Activated CD4-positive, CD25-positive, alpha-beta regulatory T cell (primary cell): ENCODE measurements at places on chromosomes 11 and 22.
A peak's percentile ranks its signal among the peaks of the same experiment; 100 is the strongest.

DNA sequence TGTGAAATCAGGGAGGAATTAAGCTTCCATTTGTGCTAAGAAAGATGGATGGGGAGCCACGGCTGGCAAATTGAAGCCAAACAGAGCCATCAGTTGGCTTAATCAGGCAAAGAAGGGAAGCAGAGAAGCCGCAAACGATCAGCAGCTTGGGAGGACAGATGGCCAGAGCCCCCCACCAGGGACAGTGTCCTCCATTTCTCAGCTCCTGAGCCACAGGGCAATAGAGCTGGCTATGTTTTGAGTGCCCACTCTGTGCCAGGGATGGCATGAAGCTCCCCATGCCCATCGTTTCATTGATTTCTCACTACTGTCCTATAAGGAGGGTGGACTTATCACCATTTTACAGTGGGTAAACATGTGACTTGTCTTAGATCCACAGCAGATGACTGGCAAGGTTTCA lies 126.3 kb upstream of the ASPHD2 start:
- DNase-seq = no peak

DNA sequence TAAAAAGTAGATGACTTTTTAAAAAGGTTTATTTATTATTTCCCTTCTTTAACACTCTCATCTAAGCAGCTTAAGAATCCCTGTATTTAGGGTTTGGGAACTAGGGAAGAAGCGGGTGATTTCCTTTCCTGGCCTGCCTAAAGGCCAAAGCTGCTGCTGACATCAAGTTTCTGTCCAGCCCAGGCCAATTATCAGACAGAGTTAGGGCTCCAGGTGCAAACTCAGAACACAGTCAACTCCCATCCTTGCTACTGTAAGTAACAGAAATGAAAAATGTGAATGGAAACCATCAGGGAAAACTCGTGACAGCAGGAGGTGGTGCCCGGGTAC lies 108.9 kb downstream of the CCDC81 start:
- DNase-seq = no peak

DNA sequence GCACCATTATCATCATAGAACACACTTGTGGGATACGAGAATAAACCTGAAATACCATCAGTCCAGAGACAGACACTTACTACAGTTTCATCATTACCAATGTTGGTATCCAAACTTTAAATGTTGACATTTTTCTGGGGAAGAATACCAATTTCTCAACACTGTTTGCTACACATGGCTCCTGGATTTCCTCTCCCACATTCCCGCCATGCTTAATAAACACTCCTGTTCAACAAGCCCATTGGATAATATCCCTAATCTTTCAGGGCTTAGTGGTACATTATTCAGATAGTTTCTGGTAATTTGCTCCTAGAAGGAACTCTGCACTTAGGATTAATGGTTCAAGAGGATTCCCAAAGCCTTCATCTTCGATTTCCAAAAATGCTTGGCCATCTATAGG lies 48.2 kb downstream of the CSF2RB start:
- no peak for DNase-seq

- no peak for DNase-seq
These were observed 811.5 kb upstream of the ANO3 start for GRCh38 chr11:25520459-25520858.

DNA sequence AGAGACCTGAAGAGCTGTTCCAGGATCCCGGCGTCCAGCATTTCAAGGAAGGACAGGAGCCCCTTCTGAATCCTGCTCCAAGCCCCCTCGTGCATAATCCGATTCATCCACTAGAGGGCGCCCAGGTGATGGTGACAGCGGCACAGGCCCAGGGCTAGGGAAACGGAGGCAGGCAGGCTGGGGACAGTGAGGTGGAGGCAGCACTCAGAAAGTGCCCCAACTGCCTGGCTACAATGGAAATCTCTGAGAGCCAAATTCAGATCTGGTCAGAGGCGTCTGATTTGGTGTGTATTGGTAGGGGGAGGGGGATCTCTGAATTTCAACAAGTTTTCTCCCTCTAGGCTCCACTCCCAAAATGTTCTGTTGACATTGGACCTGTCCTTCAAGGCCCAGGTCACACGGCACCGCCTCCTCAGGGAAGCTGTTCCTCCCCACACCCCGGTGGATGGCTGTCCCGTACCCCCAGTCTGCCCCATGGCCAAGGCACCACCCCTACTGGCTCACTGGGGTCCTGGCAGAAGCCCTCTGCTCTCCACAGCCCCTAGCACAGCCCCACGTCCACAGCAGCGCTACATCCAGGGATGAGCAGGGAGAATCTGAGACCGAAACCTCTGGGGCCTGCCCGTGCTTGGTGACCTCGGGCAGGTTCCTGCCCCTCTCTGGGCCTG lies 142.9 kb downstream of the CRYBB2 start:
- DNase-seq = peak; percentile 40

GRCh38 chr11:2664791-2665525 lies 34.8 kb downstream of the KCNQ1OT1 start:
- no peak for DNase-seq

DNA sequence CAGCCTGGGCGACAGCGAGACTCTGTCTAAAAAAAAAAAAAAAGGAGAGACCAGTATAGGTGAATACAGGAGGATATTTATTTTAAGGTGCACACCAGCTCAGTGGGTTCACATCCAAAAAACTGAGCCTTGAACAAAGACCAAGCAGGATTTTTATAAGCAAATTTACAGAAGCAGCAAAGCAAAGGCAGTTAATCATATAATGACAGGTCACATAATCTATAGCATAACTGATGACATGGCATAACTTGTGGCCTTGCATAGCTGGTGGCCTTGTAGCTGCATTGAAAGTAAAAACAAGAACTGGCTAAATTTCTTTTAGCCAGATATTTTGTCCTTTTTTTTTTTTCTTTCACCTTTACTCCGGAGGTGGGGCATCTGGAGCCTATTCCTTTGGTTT lies 2.7 kb upstream of the PLAAT3 start:
- no peak for DNase-seq

DNA sequence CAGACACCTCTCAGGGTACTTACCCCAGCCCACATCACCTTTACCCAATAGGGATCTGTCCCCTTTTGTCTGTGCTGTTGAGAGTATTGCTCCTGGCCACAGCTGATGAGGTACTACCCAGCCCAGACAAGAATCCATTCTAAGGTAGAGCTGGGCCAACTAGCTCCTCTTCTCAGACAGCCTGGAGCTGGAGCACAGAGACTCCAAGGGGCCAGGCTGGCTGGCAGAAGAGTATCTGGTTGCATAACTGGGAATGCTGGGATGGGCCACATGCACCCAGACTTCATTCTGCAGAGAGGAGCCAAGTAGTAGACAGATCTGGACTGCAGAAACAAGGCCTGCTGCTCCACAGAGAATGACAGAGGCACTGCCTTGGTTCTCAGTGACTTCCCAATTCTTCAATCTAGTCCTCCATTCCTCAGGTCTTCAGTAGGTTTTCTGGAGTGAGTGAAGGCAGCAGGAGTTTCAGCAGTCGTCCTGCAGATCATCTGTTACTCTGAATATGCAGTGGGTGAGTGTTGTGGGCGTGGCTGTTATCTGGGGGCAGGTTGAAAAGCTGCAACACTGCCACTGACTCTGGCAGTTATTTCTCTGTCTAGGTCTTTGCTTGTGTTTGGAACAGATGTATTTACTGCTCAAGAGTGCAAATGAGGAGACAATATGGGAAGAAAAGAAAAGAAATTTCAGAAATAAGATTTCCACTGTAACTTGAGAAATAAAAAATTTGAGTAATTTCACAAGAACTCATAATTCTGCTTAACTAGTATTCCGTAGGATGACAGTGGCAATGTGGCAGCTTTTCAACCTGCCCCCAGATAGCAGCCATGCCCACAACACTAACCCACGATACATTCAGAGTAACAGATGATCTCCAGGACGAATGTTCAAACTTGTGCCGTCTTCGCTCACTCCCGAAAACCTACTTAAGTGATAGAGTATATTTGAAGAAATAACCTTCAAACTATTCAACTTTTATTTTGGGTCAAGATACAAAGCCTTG lies 34.9 kb downstream of the MAPK1 start:
- DNase-seq = no peak

- no peak for DNase-seq
These were observed 195.0 kb downstream of the MAML2 start for GRCh38 chr11:96147906-96148486.

GRCh38 chr22:29457730-29458129 lies 19.3 kb downstream of the RFPL1 start:
- DNase-seq = no peak

DNA sequence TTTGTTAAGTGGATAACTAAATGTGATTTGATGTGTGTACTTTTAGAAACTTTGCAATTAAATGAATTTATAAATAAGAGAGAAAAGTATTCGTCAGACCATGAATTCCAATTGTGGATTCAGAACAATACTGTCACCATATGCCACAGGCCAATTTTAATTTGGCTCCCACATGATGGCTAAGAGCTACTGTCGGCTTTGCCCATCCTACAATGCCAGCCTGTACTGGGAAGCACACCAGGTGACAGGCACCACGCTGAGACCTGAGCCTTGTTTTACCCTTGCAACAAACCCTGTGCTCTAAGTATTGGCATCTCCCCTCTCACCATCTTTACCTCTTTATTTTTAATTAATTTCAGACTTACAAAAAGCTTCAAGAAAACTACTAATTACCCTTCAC lies 14.0 kb downstream of the RAB30 start:
- DNase-seq = no peak

DNA sequence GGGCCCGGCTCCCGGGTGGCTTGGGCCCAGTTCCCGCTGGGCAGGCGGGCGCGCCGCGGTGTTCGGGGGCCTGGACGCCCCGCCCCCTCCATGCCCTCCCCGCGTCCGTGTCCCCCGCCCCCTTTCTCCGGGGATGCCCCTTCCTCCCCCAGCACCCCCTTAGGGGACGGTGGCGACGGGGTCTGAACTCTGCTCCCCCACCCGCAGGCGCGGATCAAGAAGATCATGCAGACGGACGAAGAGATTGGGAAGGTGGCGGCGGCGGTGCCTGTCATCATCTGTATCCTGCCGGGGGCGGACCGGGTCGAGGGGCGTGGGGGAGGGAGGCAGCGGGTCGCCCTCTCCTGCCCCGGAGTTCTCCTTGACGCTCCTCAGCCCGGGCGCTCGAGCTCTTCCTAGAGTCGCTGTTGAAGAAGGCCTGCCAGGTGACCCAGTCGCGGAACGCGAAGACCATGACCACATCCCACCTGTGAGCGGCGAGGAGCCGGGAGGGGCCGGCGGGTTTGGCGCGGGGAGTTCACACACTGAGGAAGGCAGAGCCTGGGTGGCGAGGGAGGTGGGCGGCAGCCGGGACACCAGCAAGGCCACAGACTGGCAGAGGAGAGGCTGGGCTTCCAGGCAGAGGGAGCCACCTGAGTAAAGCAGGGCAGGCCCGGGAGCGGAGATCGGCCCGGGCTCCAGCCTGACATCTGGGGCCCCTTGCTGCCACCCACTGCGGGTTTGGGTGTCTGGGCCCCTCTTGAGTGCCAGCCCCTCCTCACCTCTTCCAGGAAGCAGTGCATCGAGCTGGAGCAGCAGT lies 546 bp downstream of the DRAP1 start:
- DNase-seq = peak; percentile 47

- DNase-seq = no peak
These were observed 559.7 kb downstream of the OPCML start for GRCh38 chr11:132972565-132972964.

- no peak for DNase-seq
These were observed 127.9 kb upstream of the NECTIN1 start for GRCh38 chr11:119856681-119857485.

GRCh38 chr11:123973816-123974215 lies 3.8 kb downstream of the OR10S1 start:
- no peak for DNase-seq

GRCh38 chr22:37180531-37181231 lies 7.4 kb downstream of the C1QTNF6 start:
- DNase-seq = no peak

GRCh38 chr11:10287140-10287539 lies 6.9 kb downstream of the SBF2 start:
- no peak for DNase-seq

DNA sequence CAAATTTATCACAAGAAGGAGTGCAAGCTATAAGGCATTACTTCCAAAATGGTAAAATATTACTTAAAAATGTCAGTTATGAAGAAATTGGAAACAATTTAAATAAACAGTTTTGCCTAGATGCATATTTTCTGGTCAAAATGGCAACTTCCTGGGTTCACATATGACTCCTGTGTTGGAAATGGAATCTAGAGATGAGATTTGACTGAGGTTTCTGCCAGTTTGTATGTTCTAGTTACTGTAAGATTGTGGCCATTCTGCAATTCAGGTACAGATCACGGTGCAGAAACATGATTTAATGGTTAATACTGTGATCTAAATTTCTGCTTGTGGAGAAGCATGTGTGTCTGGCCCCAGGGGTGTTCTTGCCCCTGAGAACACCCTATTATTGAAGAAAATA lies 3.4 kb upstream of the OR4C6 start:
- DNase-seq = no peak

- DNase-seq = no peak
These were observed 11.0 kb upstream of the SPDYC start for GRCh38 chr11:65159012-65159411.

DNA sequence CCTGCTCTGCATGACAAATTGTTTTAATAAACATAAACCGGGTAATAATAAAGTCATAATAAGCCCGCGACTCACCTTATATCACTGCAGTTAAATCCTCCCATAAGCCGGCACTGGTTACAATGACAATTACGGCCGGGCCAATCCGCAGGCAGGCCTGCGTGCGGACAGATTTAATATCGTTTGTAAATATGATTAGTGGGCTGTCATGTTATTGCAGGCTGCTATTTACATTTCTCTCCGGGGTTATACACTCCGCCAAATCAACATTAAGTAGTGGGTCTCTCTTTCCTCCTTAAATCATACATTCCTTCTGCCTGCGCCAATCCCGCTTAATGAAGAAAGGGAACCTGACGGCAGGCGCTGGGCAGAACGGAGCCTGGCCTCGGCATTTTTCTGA lies 51.8 kb upstream of the LMO1 start:
- no peak for DNase-seq

GRCh38 chr22:43743131-43743530 lies 69.0 kb downstream of the EFCAB6 start:
- no peak for DNase-seq

GRCh38 chr22:27952779-27953178 lies 33.7 kb upstream of the PITPNB start:
- no peak for DNase-seq

DNA sequence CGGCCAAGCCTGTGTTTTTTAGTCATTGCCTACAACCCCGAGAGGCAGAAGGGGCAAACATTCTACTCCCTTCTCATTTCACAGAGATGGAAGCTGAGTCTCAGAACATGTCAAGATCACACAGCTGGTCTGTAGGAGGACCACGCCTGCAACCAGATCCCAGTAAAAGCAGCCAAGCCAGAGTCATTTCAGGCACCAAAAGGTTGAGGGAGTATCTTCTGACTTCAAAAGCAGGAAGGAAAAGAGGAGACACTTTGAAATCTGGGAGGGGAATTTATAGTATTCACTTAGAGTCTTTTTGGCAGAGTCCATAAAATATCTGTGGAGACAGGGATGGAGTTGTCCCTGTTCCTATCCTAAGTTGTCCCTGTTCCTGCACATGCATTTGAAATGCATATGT lies 17.9 kb upstream of the ZDHHC13 start:
- DNase-seq = no peak

GRCh38 chr11:34349882-34350281 lies 7.9 kb downstream of the ABTB2 start:
- no peak for DNase-seq

GRCh38 chr11:115905341-115906000 lies 401.3 kb upstream of the CADM1 start:
- no peak for DNase-seq

- DNase-seq = no peak
These were observed 16.6 kb downstream of the OR8A1 start for GRCh38 chr11:124586238-124586860.
